Motor neuron (in vitro differentiated cells): ENCODE measurements at places on chromosomes 3 and 15. TPM values are rescaled to one million over a fixed set of nuclear protein-coding genes. Genes with fewer than 3 reads are reported as not detected.

PLA2G4E gene
- total RNA-seq, result not detected in 2 replicates

NANOGP8 gene
- total RNA-seq, result not detected in 2 replicates

CHRD gene
- 3.7 and 4.1 TPM in 2 replicates for total RNA-seq

FRMD5 gene
- total RNA-seq, result 2.4 and 3.3 TPM in 2 replicates

MASP1 gene
- total RNA-seq, result 4.4 and 5.3 TPM in 2 replicates

PGBD4 gene
- total RNA-seq, result 4.7 TPM in 2 replicates

CD200R1 gene
- total RNA-seq, result not detected in 2 replicates

SCAANT1 gene
- total RNA-seq, result not detected in 2 replicates

ESYT3 gene
- 4.1 and 4.5 TPM in 2 replicates for total RNA-seq

STAB1 gene
- total RNA-seq, result 1.3 TPM in 1 of 2 replicates, not detected in the other

MUC13 gene
- 0.04 and 0.18 TPM in 2 replicates for total RNA-seq
